ENCODE measurements at places on chromosomes 1 and 21. TPM values are rescaled to one million over a fixed set of nuclear protein-coding genes. Genes with fewer than 3 reads are reported as not detected.

The SELP gene
- 19.7 TPM for polyA plus RNA-seq

The F13B gene
- not detected for polyA plus RNA-seq

The FALEC gene
- polyA plus RNA-seq: 0.51 TPM

The ATP1A4 gene
- not detected for polyA plus RNA-seq

The NBPF20 gene
- 4.9 TPM for polyA plus RNA-seq

The LRRC38 gene
- polyA plus RNA-seq: 0.44 TPM

The SLAMF8 gene
- polyA plus RNA-seq: 8.4 TPM

The MYOC gene
- polyA plus RNA-seq: 0.56 TPM

The AMY1A gene
- not detected for polyA plus RNA-seq

The ZBTB18 gene
- polyA plus RNA-seq: 6.7 TPM

The REN gene
- 2.9 TPM for polyA plus RNA-seq

The GBP7 gene
- not detected for polyA plus RNA-seq

The CAMSAP2 gene
- polyA plus RNA-seq: 26.7 TPM

The COQ8A gene
- 37.5 TPM for polyA plus RNA-seq

The LIN28A gene
- not detected for polyA plus RNA-seq

The SLC2A5 gene
- 6.7 TPM for polyA plus RNA-seq

The DCLRE1B gene
- 3.6 TPM for polyA plus RNA-seq

The PSMB4 gene
- 274 TPM for polyA plus RNA-seq

The NOS1AP gene
- 1.8 TPM for polyA plus RNA-seq

The OR10J1 gene
- polyA plus RNA-seq: not detected

The IFNAR2 gene
- 30.4 TPM for polyA plus RNA-seq

The RC3H1 gene
- 4.6 TPM for polyA plus RNA-seq

The CDA gene
- polyA plus RNA-seq: 2.8 TPM

The RBM11 gene
- polyA plus RNA-seq: 4.8 TPM

The SELENBP1 gene
- polyA plus RNA-seq: 49.2 TPM

The WNT2B gene
- polyA plus RNA-seq: 12.8 TPM

The TNFRSF4 gene
- polyA plus RNA-seq: not detected

The ZBED6 gene
- 13.0 TPM for polyA plus RNA-seq
